Stimulated activated CD4-positive, alpha-beta T cell treated with anti-CD3 and anti-CD28 coated beads, Interleukin-15, amount 100 ng/mL, for 1 hour (primary cell): ENCODE measurements at places on chromosomes 3 and 15.

- no peak for DNase-seq
Measured at GRCh38 chr15:81060907-81061306, 60.2 kb downstream of the TLNRD1 start.

DNA sequence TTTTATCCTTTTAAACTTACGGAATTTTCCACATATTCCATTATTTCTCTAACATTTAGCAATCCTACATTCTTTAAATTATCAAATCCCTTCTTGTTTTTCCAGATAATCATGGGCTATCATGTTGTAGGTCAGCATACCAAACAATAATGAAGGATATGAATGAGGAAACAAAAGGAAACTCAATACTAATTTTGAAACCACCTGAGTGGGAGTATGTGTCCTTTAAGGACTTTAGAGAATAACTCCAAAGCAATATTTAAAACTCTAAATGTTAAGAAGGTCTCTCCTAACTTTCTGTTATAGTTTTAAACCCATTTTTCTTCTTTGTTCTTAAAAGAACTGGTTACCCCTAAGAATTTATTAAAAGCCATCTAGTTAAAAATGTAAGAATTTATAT lies 43.0 kb downstream of the TP53BP1 start:
- no peak for DNase-seq

DNA sequence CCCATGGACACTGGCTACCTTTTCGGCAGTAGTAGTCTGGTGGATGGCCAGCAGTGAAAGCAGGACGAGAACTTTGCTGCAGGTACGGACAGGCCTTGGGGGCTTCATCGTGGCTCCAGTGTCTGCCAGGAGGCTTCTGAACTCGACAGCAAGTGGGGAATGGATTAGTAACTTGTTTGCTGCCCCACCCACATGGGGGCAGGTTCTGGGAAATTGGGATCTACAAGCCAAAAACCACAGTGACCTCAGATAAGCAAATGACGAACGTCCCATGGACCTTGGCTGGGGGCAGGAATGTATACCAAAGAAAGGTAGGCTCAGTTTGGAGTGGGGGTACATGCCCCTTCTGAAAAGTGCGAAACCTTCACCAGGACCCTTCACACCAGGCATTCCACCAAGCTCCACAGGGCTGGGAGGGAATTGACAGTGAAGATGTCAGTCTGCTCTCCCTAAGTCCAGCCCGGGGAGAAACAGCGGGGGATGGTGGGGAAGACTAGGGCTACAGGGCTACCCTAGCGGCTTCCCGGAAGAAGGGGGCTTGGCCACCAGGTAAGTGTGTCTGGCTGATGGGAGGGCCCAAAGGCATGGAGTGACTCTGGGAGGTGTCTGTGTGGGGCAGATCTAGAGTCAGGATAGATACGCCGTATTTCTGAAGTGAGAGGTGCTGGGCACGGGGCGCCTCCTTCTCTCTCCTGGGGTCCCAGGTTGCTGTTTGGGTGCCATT lies at the start of gene ITIH4:
Gene ITIH4 (minus strand): TSS at position 138 of the 724 bp plus-strand sequence. CDS start 30 bp downstream, at position 108.
- no peak for DNase-seq

- DNase-seq = no peak
Measured at GRCh38 chr15:31262901-31263671, 63.5 kb upstream of the KLF13 start.

DNA sequence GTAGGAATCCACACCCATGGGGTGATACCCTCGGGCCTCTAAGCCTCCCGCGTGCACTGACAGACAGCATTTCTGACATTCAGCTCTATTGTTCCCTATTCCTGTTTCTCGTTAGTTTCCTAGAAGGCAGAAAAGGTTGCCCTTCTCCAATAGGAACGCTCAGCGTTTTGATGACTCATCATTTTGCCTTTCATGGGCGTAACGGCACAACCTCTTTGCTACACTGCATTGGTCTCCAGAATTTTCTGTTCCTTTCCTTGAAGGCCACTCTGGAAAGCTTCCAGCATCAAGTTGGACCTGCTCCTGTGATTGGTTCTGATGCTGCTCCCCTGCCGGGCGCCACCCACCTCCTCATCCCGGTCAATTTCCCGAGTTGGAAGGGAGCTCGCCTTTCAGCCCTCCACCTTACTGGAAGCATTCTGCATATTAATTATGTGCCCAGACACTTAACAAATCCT lies 13.0 kb upstream of the TNK2 start:
- no peak for DNase-seq

GRCh38 chr15:93298901-93299300 lies 209.9 kb upstream of the RGMA start:
- no peak for DNase-seq

- no peak for DNase-seq
Measured at GRCh38 chr3:149572796-149573414, 84.9 kb downstream of the WWTR1 start.

DNA sequence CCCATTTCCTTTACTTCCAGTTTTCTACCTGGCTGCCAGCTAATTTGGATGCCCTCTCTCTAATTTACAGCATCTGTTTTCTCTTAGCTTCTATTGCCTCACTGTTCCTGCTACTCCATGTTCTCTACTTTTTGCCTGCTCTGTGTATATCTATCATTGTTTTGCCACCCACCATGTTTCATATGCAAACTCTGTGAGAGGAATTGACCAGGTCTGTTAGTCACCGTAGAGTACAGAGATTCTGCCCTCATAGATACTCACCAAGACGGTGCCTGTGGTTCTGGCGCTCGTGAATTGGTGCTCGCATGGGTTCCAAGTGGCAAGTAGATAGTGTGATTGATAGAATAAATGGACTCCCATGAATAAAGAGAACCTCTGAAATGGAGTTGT lies 288.8 kb downstream of the CNTN6 start:
- DNase-seq = no peak

GRCh38 chr15:87724330-87724729 lies 532.2 kb downstream of the NTRK3 start:
- no peak for DNase-seq

- no peak for DNase-seq
Measured at GRCh38 chr15:93520206-93520605, 431.2 kb upstream of the RGMA start.

DNA sequence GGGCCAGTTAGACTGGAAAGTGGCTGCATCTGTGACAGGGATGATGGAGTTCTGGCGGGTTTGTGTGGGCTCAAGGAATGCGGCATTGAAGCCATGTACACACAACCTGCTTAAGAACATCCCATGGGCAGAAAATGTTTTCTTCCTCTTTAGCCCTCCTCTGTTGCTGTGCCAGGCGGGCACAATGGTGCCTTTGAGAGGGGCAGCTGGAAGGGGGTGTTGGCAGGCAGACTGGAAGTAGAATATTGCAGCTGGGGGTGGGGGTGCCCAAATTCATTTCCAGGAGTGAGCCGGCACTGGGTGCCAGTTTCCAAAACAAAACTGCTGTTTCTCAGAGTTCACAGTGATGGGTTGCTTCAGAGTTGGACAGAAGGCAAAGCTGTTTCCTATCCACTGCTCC lies 91.8 kb upstream of the ETV5 start:
- no peak for DNase-seq

DNA sequence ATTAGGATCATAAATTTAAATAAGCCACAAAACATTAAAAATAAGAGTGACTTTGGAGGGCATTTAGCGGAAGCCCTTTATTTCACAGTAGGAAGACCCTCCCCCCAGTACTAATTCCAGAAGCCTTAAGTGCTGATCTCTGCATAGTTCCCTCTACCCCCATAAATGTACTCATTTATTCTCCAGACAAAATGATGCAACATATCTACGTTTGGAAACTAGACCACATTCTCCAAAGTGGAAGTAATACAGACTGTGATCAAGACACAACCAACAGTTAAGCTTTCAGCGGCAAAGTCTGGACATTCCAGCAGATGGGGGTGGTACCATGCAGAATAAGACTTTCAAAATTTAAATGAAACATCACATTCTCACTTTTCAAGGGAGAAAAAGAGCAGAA lies 44.8 kb upstream of the RPS17 start:
- no peak for DNase-seq

DNA sequence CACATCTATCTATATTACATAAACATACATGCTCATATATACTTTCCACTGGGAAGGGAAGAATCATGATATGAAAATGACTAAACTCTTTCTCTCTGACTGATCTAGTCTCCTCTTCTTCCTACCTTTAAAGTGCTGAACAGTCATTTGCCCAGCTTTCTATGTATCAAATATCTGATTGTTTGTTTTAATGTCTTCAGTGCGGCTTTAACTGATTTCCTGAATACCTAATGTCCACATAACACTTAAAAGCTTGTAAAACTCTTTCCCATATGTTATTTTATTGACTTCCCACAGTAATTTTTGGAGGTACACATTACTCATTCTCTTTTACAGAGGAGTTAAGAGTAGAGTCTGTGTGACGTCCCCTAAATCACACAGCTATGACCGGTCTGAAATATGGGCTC lies 28.2 kb downstream of the CPOX start:
- no peak for DNase-seq

- DNase-seq = no peak
Measured at GRCh38 chr15:68774521-68775235, 46.0 kb downstream of the ANP32A start.

GRCh38 chr15:79015416-79015815 lies 70.6 kb upstream of the CTSH start:
- DNase-seq = no peak

GRCh38 chr15:76398317-76399104 lies 61.9 kb downstream of the ISL2 start:
- no peak for DNase-seq

DNA sequence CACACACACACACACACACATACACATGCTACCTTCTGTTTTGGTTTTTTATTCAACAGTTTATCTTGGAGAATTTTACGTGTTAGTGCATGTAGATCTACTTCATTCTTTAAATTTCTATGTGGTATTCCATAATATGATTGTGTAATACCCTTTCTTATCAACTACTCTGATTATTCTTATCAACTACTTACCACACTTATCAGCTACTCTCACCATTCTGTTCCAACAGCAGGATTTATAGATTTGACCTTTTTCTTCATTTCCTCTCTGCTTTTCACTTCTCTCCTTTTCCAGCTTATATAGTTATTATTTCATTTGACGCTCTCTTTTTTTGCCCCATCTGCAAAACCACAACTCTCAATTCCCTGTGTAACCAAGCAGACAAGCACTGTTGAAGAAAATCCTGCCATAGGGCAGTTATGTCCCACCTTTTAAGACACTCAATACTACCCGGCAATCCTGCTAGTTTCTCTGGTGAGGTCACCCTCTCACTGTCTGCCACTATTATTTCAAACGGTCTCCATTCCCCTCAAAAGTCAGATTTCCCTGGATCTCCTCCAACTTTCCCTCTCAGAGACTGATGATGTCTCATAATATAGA lies 56.9 kb upstream of the SATB1 start:
- DNase-seq = no peak

DNA sequence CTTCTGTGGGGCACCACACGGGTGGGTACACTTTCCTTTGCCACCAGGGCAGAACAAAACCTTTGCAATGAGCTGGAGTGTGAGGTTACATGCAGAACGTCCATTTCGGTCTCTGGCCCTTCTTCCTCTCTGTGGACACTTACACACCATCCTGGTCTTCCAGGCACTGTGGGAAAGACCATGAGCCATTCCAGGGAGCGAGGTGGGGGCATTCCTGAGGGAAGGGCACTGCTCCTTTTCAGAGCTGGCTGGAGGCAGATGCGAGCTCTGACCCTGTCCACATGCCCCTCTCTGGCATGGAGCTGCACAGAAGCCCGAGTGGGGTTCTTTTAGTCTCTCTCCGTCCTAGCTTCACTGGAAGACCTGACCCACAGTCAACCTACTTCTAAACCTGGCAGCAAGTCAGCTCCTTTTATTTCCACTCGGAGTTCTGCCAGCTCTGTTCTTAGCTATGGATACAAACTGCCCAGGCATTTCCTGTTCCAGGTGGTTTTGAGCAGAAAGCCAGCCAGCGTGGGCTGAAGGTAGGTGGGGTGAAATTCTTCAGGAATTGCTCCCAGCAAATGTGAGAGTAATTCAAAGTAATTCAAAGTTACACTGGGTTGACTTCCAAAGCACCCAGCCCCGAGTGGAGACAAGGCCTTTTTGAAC lies 281.4 kb downstream of the ADAMTS17 start:
- DNase-seq = no peak

- no peak for DNase-seq
Measured at GRCh38 chr15:100438570-100438969, 90.2 kb downstream of the CERS3 start.

- no peak for DNase-seq
Measured at GRCh38 chr3:42762046-42762724, 10.9 kb downstream of the CCDC13 start.

GRCh38 chr15:23866832-23867231 lies 179.7 kb upstream of the NDN start:
- no peak for DNase-seq

DNA sequence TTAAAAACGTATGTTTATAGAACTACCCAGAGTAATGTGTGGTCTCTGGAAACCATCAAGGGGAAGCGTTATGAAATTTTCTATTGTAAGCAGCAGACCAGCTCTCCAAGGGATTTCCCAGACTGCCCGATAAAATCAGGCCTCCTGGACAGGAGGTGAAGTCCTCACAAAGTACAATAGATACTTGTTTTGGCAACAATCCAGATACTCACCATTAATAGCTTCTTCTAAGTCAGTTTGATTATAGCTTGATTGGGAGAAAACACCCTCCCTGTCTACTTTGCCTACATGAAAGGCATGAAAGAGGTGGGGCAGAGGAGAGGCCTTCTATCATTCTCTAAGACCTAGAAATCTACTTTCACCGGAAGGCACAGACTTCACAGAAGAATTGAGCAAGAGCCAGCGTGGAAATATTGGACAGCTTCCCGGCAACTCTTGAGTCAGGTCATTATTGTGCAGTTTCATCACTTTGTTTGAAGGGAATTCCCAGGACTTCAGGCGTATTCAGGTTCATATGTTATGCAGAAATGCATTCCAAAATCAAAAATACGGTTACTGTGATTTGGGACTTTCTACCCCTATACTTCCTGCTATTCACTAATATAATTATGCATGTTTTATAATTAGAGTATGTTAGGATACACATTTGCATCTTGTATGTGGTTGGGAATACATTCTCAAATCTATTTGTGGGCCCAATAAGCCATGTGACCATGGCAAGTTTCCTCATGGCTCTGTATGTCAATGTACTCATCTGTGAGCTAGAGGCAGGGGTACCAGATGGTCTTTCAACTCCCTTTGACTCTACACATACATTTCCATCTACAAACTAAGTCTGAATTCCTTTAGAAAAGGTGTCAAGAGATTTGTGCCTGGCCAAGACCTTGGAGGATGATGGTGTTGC lies 103.5 kb downstream of the CD47 start:
- no peak for DNase-seq

DNA sequence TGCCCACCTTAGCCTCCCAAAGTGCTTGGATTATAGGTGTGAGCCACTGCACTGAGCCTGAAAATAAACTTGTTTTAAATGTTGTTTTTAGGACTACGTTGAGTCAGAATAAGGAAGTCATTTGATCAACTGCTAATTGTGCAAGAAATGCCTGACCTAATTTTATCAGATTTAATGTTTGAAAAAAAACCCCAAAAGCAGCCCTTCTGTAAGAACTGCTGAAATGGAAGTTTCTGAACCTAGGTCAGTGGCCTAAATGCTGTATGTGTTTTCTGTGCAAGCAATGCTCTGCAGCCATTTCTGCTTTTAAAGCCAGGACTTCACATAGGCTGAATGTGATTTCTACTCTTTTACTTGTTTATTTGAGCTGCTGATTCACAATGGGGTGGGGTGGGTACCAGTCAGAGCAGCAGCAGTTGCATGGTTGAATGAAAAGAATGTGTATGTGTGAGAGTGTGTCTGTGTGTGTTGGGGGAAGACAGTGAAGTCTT lies 6.6 kb downstream of the GPX1 start:
- DNase-seq = no peak
